CD4-positive, alpha-beta T cell treated with Interleukin-1 beta for 1 hour (primary cell): ENCODE measurements at places on chromosomes 11 and 22.

GRCh38 chr11:88337987-88338668, 592 bp upstream of the CTSC start:
- DNase-seq = peak; percentile 70

DNA sequence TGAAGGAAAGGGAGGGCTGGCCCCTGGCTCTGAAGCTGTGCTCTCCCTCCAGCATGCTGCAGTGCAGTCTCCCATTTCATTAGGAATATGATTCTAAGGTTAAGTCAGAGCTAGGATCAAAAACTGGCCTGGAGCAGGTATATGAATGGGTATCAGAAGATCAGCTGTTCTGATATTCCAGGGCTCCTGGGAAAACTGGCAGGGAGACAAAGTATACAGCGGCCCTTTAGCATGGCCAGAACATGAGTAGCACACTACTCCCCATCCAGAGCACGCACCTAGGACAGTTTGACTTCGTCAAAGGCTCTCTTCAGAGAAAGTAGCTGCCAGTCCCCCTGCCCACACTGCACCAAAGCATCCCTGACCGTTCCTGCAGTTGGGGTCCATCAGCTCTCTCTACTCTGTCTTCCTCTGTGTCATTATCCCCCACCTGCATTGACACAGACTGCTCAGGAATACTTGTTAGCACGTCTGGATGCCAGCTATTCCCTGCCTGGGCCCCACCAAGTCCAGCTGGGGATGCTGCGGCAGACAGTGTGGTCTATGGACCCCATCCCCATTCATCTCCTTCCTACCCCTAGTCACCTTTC, 4.0 kb upstream of the FCHSD2 start:
- no peak for DNase-seq

- DNase-seq = no peak
These were observed 340.4 kb upstream of the NCAM1 start for GRCh38 chr11:112620621-112621394.

GRCh38 chr11:75077316-75077715, 19.4 kb downstream of the OR2AT4 start:
- no peak for DNase-seq

DNA sequence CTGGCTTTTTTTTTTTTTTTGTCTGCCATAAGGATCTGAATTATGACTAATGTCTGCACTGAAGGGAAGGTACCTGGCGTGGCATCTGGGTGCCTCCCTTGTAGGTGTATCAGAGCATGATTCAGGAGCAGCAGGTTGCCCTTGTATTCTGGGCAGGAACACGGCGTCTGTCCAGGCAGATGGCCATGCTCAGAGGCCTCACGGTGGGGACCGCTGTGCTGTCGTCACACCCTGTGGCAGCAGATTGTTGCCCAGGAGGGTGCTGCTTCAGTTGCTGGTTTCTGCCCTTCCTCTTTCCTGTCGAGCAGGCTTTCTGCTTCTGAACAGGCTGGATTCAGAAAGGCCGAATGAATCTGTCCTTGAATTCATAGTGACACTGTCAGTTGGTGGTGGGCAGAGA, 11.0 kb downstream of the ZNRF3 start:
- DNase-seq = peak; percentile 3

- DNase-seq = no peak
These were observed 5.5 kb upstream of the APOL3 start for GRCh38 chr22:36166086-36166485.

DNA sequence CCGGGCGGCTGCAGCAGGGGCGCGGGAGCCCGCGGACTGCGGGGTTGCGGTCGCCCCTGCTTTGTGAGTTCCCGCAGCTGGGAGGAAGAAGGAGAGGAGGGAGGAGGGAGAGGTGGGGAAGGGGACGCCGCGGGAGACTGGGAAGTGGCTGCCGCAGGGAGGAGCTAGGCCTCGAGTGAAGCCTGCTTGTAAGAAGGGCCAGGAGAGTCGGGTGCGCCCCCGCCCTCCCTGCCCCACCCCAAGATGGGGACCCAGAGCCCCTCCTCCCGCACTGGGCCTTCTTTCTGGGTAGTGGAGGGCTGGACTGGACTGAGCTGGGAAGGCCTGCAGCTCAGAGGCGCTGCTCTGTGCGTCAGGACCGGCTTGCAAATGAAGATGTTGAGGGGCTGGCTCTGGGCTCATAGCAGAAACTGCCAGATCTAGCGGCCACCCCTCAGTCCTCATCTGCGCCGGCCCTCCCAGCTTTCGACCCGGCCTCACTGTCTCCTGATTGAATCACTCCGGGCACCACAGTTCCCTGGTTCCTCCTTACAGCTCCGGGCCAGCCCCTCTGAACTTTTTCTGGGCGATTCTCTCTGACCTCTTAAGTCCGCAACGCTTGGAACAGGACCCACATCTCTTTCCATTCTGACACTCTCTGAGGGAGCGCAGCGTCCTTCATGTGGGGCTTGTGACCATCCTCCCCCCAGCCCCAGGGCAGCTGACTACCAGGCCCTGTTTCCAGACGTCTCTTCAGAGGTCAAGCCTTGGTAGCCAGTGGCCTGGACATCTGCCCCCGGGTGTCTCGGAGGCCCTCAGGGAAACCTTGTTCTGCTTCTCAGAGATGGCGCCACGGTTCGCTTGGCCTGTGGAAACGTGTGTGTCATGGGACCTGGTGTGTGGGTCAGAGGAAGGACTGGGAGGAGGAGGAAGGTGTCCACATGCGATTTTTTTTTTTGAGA, 21.9 kb downstream of the SERPINH1 start:
- no peak for DNase-seq

GRCh38 chr11:120259988-120260565, 20.1 kb downstream of the POU2F3 start:
- DNase-seq = no peak

GRCh38 chr11:104531075-104531474, 367.1 kb upstream of the PDGFD start:
- DNase-seq = no peak

GRCh38 chr11:61567286-61568061, 13.4 kb downstream of the SYT7 start:
- DNase-seq = peak; percentile 41

DNA sequence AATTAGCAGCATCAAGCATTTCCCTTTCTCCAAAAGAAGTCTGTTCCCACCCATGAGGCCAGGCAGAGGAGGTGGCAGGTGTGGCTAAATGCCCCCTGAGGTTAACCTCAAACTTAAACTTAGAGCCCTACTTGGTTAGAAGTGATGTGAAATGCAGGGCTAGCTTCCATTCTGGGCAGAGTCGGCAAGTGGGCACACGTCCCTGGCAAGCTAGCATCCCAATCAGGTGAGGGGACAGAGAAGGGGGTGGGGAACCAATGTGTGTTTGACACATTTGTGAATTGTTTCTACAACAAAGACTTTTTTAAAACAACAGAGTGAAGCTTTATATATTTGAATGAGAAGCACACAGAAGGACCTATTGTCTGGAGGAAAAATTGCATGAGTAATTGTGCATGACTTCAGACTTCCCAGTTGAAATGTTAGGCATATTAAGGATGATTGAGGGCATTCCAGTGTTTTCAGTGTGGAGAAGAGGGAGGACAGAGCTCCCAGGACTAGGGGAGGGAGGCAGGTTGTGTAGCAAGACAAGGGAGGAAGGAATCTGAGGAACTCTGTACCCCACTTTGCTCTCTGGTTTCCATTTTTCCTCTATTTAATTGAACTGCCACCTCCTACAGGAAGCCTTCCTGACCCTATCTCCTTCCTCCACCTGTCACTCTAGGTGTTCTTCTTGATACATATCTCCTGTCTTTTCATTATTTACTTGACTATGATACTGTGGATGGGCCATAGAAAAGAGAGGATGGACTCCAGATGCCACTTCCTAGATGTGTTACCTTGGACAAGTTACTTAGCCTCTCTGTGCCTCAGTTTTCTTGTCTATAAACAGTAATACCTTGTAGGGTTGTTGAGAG, 83.3 kb upstream of the PICALM start:
- no peak for DNase-seq

DNA sequence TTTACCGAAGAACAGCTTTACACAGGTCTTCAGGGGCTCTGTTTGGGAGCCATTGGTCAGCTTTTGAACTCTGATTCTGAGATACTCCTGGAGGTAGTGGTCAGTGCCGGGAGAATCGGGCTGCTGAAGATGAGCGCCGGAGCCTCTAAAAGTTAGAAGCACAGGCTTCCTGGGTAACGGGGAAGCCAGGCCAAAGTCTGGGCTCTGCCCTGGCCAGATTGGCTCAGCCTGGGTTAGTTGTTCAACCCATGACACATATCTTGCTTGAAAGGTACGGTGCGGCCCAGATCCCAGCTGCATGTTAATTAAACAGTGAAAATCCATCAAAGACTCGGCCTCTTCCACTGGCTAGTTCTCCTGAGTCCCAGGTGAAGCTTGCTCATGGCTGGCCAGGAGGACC, 18.0 kb downstream of the PARVA start:
- no peak for DNase-seq

DNA sequence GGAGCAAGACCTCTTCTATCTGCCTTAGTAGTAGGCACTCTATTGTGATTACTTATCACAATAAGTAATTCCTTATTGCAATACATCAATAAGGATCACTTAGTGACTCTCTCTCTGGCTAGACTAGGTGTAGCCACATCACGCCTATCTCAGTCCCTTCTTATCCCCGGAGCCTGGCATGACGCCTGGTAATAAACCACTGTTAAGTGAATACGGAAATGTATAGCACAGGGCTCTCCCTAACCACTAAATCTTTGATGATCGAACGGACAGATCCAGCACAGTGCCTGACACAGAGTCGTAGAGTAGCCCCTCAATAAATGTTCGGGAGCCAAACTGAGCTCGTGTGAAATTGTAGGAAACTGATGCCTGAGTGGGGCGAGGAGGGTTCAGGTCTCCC, 143.3 kb downstream of the FBXO7 start:
- no peak for DNase-seq

GRCh38 chr11:47152953-47153950, 23.4 kb downstream of the ARFGAP2 start:
- peak; percentile 43 for DNase-seq

- DNase-seq = peak; percentile 16
These were observed 68.0 kb downstream of the ETS1 start for GRCh38 chr11:128519338-128519737.

- DNase-seq = no peak
These were observed 137.1 kb downstream of the TMEM135 start for GRCh38 chr11:87174870-87175269.

GRCh38 chr11:96194581-96195374, 148.2 kb downstream of the MAML2 start:
- no peak for DNase-seq

GRCh38 chr11:37671321-37671720, 1073.3 kb upstream of the RAG2 start:
- no peak for DNase-seq

DNA sequence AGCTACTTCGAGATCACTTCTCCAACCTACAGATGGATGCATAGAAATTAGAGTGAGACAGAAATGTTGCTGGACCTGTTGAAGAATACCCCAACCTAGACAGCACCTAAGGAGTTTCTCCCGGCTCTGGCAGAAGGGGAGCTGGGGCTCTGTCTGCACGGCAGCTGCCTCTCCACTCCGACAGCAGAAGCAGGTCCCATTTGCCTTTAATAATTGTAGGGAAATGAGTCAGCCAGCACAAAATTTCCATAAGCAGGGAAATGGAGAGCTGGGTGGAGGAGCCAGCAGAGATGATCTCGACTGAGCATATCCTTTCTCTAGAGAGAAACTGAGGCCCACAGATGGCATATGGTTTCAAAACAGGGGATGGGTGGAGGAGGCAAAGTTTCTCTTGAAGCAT, 80.1 kb downstream of the EFCAB6 start:
- no peak for DNase-seq

GRCh38 chr22:32417906-32418305, 5.9 kb upstream of the RTCB start:
- DNase-seq = no peak

DNA sequence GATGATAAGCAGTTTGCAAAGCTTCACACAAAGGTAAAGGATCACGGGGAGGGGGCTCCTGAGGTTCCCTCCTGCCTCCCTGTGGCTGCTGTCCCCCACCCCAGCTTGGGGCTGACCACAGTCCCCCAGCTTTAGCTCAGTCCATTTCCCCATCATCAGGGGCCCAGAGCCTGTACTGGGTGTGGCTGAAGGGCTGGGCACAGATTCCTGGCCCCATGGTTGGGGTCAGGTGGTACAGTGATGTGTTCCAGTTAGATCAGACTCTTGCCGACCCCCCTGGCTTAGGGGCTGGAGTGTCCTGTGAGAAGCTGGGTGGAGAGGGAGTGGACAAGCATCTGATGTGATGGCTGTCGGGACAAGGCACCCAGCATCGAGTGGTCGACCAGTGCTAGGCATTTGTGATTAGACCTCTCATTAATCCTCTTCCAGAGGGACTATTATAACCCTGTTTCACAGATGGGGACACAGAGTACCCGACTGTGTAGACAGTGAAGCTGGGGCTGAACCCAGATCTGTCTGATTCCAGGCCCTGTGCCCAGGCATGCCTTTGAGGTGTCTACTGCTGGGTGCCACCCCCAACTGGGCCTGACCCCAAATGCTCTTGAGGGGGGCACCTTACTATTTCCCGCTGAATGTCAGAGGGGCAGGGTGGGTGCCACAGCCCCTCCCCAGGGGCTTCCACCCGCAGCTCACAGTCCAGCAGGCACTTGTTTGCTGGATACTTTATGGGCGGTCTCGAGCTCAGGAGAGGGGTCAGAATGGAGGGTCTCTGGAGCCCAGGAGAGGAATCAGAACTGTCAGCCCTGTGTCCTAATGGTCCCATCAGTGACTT, 4.3 kb downstream of the SHANK3 start:
- no peak for DNase-seq

GRCh38 chr22:27494785-27495184, 306.8 kb downstream of the MN1 start:
- DNase-seq = no peak

GRCh38 chr11:123351375-123351774, 78.7 kb upstream of the GRAMD1B start:
- no peak for DNase-seq

DNA sequence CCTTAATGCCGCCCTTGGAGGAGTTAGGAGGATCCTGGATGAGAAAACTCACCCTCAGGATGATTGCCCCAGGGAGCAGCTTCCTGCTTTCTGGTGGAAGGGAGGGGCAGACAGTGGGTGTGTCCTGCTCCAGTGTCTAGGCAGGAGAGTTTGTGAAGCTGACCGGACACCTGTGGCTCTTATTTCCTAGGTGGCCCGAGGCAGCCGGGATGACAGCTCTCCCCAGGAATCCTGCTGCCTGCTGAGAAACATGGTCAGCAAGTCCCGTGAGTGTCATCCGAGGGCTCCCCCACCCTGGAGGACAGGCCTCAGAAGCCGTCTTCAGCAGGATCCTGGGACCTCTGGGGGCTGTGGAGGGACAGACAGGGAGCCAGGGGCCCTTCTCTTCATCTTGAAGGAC, 50.4 kb downstream of the ST3GAL4 start:
- DNase-seq = no peak

GRCh38 chr11:87892291-87892690, 283.0 kb downstream of the RAB38 start:
- no peak for DNase-seq

DNA sequence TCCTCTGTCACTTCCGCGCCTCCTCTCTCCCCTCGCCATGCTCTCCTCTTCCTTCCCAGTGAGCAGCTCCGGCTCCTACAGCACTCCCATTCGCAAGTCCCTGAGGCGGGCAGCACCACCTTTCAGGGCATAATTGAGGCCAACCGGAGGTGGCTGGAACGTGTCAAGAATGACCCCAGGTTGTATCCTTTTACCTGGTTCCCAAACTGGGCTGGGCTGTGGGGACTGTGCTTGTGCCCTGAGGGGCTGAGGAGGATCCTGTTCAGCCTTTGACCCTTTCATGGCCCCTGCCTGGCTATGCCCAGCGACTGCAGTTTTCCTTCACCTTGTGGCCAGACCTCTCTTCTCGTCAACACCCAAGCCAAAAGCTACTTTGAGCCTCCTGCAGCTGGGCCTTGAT, 84.1 kb downstream of the CEP164 start:
- DNase-seq = no peak
